Activated CD4-positive, alpha-beta T cell treated with anti-CD3 and anti-CD28 coated beads for 48 hours (primary cell): ENCODE measurements at places on chromosomes 3 and 15.

- DNase-seq: no peak
Measured at GRCh38 chr15:72201391-72201921, 3.9 kb upstream of the GRAMD2A start.

DNA sequence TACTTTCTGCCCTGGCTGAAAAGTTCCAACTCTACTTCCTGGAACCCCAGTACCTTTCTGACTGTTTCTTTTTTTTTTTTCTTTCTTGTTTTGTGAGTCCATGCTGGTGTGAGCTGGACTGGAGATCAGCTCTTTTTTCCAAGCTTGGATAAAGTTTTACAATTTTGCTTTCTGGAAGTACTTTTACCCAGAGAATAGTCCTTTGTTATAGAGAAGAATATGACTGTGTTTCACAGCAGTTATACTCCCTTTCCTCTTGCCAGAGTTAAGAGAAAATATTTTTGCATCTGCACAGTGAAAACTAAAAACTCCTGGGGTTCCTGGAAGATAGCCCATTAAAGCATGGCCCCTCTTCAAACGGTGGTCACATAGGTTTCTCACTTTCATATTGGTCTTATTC lies 1100.6 kb downstream of the OTOL1 start:
- DNase-seq: no peak

- no peak for DNase-seq
Measured at GRCh38 chr3:142088522-142088921, 60.8 kb downstream of the TFDP2 start.

- no peak for DNase-seq
Measured at GRCh38 chr3:97439373-97439772, 325.2 kb upstream of the ARL6 start.

- no peak for DNase-seq
Measured at GRCh38 chr15:76270876-76271275, 40.4 kb downstream of the ETFA start.

DNA sequence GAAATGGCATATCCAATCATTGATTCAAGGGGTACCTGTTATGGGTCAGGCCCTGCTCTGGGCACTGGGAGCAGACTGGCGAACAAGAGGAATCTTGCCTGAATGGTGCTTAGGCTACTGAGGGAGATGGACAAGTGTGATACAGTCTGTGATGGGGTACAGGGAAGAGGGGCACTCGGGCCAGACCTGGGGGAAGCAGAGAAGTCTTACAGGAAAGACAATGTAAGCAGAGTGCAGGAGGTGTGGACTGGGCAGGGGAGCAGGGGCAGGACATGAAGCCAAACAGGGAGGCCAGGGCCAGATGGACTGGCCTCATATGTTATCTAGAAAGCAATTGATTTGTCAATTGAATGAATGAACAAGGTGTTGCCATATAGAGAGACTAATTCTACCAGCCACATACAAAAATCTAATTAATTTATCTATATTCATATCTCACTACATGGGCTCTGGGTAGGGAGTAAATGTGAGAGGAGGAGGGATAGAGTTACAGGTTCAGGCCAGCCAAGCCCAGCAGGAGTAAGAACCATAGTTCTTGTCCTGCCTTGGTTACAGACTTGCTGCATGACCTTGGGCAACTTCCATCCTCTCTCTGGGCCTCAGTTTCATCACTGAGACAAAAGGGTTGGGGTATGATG lies 3.6 kb upstream of the IGDCC4 start:
- DNase-seq: no peak

DNA sequence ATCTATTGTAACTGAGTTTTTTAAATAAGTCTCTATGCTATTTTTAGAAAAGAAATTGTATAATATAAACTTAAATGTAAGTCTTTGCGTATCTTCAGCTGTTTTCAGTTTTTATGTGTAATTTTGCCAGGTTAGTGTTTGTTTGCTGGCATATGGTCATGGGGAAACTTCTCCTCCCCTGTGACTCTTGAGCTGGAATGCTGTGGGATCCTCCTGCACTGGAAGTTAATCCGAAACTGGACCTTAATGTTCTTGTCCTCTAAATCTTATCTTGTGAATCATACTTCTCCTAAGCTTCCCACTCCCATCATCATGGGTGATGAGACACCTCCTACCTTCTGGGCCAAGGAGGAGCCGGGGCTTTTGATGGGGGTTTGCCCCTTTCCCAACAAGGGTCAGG lies 52.4 kb upstream of the CHST2 start:
- DNase-seq: no peak

DNA sequence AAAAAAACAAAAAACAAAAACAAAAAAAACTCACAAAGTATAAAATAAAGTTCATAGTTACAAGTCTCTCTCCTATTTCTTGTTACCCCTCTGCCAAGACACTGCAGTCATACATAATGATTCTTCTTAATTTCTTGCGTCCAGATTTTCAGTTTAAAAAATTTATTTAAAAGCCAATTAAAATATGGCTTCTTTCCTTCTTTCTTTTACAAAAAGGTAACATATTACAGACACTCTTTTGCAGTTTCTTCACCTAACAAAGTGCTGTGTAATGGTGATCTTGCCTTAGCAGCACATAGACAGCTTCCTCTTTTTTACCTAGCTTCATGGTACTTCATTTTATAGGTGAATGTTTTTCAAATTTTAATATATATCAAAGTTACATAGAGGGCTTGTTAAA lies 136.1 kb upstream of the SGO1 start:
- no peak for DNase-seq

DNA sequence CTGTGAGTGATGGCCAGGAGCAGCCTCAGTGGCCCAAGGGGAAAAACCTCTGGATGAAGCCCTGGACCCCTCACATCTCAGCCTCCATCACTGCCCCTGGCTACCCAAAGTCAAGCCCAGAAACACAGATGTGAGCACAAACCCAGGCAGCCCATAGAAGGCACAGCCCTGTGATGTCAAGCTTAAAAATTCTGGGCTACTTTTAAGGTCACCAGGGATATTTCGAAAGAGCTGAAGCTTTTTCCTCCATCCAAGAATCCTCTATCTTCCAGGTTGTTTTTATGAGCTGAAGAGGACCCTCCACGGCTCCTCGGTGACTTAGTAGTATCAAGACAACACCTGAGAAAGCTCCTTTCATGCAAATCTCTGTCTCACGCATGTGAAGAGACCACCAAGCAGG lies 11.5 kb downstream of the LIPC start:
- DNase-seq: no peak

DNA sequence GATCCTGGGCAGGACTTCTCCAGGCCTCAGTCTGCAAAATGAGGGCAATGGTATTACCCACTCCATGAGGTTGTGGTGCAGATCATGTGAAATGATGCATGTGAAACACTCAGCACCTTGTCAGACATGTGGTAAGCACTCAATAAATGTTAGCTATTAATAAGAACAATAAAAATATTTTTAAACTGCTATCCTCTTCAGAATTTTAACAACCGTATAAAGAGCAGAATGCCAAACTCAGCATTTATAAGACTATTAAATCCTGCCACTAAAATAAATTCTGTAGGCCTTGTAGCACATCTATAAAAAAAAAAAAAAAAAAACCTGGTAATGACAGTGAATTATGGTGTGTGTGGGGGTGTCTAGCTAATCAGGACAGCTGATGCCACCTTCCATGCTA lies 213.9 kb upstream of the UMPS start:
- no peak for DNase-seq
